ENCODE measurements at places on chromosomes 13 and 19.

DNA sequence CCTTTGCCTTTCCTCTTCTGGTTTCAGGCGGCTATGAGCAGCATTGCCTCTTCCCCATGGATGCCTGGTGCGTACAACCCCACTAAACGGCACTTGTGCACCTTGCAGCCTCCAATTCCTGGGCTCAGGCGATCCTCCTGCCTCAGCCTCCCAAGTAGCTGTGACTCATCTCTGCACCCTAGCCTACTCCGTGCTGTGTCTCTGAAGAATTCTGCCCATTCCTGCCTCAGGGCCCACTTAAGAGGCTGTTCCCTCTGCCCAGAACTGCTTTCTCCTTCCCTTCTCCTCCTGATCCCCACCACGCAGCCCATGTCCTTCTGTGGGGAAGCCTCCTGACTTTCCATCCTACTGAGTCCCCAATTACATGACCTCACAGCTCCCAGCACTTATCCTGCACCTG, 142.2 kb upstream of the ZNF507 start:
- peaks cover 22% of the 10 kb centered on the region for H3K27me3 ChIP-seq
- no peaks in the 10 kb centered on the region for H3K4me1 ChIP-seq
- H3K36me3 ChIP-seq, result no peaks in the 10 kb centered on the region
- no peak overlapping the region for H3K27ac ChIP-seq
- no peak for DNase-seq
- H3K4me3 ChIP-seq, result no peak overlapping the region

DNA sequence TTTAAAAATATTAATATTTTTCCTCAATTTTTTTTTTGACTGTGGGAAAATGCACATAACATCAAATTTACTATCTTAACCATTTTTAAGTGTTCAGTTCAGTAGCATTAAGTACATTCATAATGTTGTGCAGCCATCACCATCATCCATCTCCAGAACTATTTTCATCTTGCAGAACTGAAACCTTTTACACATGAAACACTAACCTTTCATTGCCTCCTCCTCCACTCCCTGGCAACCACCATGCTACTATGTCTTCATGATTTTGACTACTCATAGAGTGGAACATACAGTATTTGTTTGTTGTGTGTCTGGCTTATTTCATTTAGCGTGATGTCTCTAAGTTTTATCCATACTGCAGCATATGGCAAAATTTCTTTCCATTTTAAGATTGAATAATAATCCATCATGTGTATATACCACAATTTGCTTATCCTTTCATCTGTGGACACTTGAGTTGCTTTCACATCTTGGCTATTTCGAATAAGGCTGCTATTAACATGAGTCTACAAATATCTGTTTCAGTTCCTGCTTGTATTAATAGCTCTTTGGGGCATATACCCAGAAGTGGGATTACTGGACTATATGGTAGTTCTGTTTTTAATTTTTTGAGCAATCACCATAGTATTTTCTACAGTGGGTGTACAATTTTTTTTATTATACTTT, 376.4 kb downstream of the MTUS2 start:
- no peaks in the 10 kb centered on the region for H3K4me1 ChIP-seq
- no peak for DNase-seq
- H3K27me3 ChIP-seq, result no peaks in the 10 kb centered on the region
- H3K36me3 ChIP-seq, result peaks cover 1% of the 10 kb centered on the region

- peaks cover 3% of the 10 kb centered on the region for H3K4me1 ChIP-seq
- H3K27ac ChIP-seq, result no peak overlapping the region
- peaks cover 1% of the 10 kb centered on the region for H3K36me3 ChIP-seq
- no peak overlapping the region for H3K4me3 ChIP-seq
- no peaks in the 10 kb centered on the region for H3K27me3 ChIP-seq
- DNase-seq, result no peak
These were observed 1227.9 kb upstream of the SPRY2 start for GRCh38 chr13:81568824-81569223.

DNA sequence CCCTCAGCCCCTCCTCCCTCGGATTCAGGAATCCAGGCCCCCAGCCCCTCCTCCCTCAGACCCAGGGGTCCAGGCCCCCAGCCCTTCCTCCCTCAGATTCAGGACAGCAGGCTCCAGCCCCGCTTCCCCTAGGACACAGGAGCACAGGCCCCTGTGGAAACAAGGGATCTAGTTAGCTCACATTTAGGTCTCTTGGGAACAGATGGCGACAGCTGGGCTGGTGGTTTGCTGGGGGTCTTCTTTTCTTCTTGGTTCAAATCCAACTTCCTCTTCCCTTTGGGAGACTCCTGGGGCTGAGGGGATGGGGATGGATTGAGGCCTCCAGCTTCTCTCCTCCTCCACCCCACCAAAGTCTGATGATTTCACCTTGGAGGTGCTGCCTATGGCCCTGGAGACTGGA, 19.6 kb downstream of the ZNF575 start:
- no peaks in the 10 kb centered on the region for H3K27me3 ChIP-seq
- H3K4me3 ChIP-seq, result no peak overlapping the region
- no peak for DNase-seq
- no peaks in the 10 kb centered on the region for H3K4me1 ChIP-seq

DNA sequence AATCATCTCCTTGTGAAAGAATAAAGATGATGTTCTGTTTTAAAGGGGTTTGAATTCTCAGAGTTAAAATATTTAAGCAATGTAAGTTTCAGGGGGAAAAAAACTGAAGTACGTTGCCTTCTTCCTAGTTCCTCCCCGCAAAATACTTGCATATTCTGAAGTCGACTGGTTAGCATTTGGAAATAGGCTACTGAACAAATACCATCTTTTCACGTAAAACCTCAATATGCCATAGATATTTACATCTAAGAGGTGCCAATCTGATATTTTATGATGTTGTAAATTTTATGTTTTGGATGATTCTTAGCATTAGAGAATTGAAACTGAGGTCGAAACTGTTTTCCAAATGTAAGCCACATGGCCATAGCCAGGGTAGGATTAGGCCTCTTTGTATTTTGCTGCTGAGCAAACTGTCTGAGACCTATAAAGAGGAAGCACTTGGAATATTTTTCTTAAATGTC, 138.3 kb downstream of the FLT1 start:
- H3K4me1 ChIP-seq, result peaks cover 24% of the 10 kb centered on the region
- H3K4me3 ChIP-seq, result no peak overlapping the region
- H3K27ac ChIP-seq, result peak overlapping the region; percentile 96

GRCh38 chr19:5674714-5675113, 5.6 kb downstream of the MICOS13 start:
- peaks cover 6% of the 10 kb centered on the region for H3K36me3 ChIP-seq
- no peak for DNase-seq
- H3K4me3 ChIP-seq, result no peak overlapping the region
- no peaks in the 10 kb centered on the region for H3K27me3 ChIP-seq
- no peak overlapping the region for H3K27ac ChIP-seq
- peaks cover 7% of the 10 kb centered on the region for H3K4me1 ChIP-seq

GRCh38 chr13:99796175-99796819, 175.3 kb downstream of the ZIC5 start:
- H3K27ac ChIP-seq, result no peak overlapping the region
- peak; percentile 74 for DNase-seq
- H3K4me1 ChIP-seq, result no peaks in the 10 kb centered on the region
- no peak overlapping the region for H3K4me3 ChIP-seq
- H3K27me3 ChIP-seq, result peaks cover 7% of the 10 kb centered on the region
- H3K36me3 ChIP-seq, result no peaks in the 10 kb centered on the region

- peaks cover 10% of the 10 kb centered on the region for H3K4me1 ChIP-seq
- DNase-seq, result no peak
- H3K27me3 ChIP-seq, result peaks cover 15% of the 10 kb centered on the region
These were observed 61.5 kb downstream of the GJA3 start for GRCh38 chr13:20099319-20099718.

GRCh38 chr19:23070353-23071146, 46.3 kb upstream of the ZNF730 start:
- H3K27me3 ChIP-seq, result no peaks in the 10 kb centered on the region
- no peaks in the 10 kb centered on the region for H3K4me1 ChIP-seq
- DNase-seq, result no peak
- no peak overlapping the region for H3K27ac ChIP-seq

DNA sequence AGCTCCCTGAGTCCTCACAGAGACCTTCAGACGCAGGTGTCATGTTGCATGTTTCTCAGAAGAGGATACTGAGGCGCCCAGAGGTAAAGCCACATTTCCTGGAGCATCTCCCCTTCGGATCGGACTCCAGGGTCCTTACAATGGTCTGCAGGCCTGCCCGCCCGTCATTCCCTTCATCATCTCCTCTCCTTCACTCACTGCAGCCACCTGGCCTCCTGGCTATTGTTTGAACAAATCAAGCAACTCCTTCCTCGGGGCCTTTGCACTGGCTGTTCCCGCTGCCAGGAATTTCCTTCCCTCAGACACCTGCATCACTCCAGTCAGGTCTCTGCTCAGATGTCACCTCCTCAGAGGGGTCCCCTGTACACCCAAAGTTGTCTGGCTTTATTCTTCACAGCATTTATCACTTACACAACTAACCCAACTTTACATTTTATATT, 20.3 kb downstream of the CEACAM16 start:
- H3K27me3 ChIP-seq, result no peaks in the 10 kb centered on the region
- peaks cover 22% of the 10 kb centered on the region for H3K4me1 ChIP-seq
- no peaks in the 10 kb centered on the region for H3K36me3 ChIP-seq
- no peak overlapping the region for H3K4me3 ChIP-seq
- H3K27ac ChIP-seq, result peak overlapping the region; percentile 43

GRCh38 chr19:54317108-54317964, 4.4 kb upstream of the LILRA5 start:
- H3K27ac ChIP-seq, result no peak overlapping the region
- H3K4me1 ChIP-seq, result no peaks in the 10 kb centered on the region
- no peak for DNase-seq
- H3K4me3 ChIP-seq, result no peak overlapping the region
- peaks cover 8% of the 10 kb centered on the region for H3K27me3 ChIP-seq

GRCh38 chr13:23673867-23674605, 103.8 kb downstream of the TNFRSF19 start:
- no peak for DNase-seq
- peaks cover 37% of the 10 kb centered on the region for H3K4me1 ChIP-seq
- H3K4me3 ChIP-seq, result no peak overlapping the region
- H3K36me3 ChIP-seq, result peaks cover 9% of the 10 kb centered on the region
- peak overlapping the region; percentile 76 for H3K27ac ChIP-seq

DNA sequence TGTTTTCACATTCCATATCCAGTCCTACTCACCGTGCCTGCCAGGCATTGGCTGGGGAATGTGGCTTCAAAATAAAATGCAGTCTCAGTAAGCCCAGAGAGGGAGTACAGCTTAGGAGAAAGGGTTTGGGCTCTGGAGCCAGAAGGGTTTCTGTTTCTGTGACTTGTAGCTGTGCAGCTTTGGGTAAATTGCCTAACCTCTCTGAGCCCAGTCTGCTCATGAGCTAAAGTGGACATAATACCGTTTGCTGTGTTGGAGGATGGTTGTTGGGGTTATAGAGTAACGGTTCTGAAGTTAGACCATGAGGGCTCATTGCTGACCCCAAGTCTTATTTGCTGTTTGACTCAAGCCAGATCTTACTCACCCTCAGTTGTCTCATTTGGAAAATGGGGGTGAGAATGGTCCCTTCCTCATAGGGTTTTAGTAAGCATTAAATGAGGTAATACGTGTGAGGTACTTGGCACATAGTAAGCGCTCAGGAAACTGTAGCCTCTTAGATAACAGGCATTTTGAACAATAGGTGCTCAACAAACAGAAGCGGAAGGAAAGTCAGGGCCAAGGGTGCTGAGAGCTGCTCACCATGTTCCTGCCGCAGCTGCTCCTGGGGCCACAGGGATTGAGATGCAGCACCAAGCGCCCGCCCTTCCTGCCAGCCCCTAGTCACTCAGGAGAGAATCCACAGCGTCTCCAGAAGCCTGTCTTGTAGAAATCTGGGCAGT, 45.5 kb downstream of the C13orf42 start:
- no peaks in the 10 kb centered on the region for H3K36me3 ChIP-seq
- peaks cover 17% of the 10 kb centered on the region for H3K4me1 ChIP-seq
- H3K27ac ChIP-seq, result no peak overlapping the region
- no peak for DNase-seq
- H3K4me3 ChIP-seq, result no peak overlapping the region
- peaks cover 3% of the 10 kb centered on the region for H3K27me3 ChIP-seq

GRCh38 chr19:49182848-49183375, 25.3 kb downstream of the TRPM4 start:
- no peak overlapping the region for H3K27ac ChIP-seq
- H3K4me3 ChIP-seq, result no peak overlapping the region
- peaks cover 34% of the 10 kb centered on the region for H3K36me3 ChIP-seq
- DNase-seq, result no peak
- H3K27me3 ChIP-seq, result no peaks in the 10 kb centered on the region
- peaks cover 9% of the 10 kb centered on the region for H3K4me1 ChIP-seq

- DNase-seq, result no peak
- H3K4me1 ChIP-seq, result peaks cover 32% of the 10 kb centered on the region
- no peak overlapping the region for H3K4me3 ChIP-seq
- no peak overlapping the region for H3K27ac ChIP-seq
These were observed 71.9 kb upstream of the KLF12 start for GRCh38 chr13:74206061-74206561.

- H3K27me3 ChIP-seq, result peaks cover 6% of the 10 kb centered on the region
- DNase-seq, result no peak
- peaks cover 36% of the 10 kb centered on the region for H3K4me1 ChIP-seq
These were observed 18.3 kb downstream of the CCDC97 start for GRCh38 chr19:41328157-41328841.

DNA sequence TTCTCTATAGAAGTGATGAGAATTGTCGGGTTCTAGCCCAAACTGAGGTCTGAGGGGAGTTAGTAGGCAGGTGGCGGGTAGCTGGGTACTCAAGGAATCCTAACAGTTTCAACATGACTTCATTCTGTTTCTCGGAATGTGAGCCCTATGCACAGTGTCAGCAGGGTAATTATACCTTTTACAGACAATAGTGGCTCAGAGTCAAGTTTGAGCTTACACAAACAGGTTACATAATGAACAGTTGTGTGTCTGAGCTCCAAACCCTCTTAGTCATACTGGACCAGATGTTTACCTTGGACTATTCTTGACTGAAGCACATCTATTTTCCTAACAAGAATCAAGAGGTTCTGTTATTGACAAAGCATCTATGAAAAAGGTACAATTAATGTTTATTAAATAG, 1066.7 kb upstream of the PCDH20 start:
- no peaks in the 10 kb centered on the region for H3K27me3 ChIP-seq
- DNase-seq, result no peak
- H3K4me1 ChIP-seq, result no peaks in the 10 kb centered on the region
- H3K4me3 ChIP-seq, result no peak overlapping the region
- H3K27ac ChIP-seq, result no peak overlapping the region

Data from mesothelial cell of epicardium (in vitro differentiated cells).